ENCODE measurements at places on chromosomes 2 and 18.

DNA sequence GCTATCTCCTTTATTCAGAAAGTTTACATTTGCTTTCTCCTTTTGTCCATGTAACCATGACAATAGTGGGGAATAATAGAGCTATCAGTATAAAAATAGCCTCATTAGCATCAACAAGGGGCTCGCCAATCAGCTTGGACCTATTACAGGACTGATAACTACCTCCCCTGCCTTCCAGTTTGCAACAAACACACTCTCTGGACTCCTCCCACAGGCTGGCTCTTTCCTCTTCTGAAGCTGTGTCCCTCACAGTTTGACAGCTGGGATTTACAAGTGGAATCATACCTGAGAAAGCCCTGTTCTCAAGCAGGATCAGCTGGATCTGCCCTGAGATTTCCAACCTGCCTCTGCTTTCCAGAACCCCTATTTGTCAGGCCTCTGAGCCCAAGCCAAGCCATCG, 162.5 kb downstream of the GRB14 start:
- DNase-seq = no peak

- DNase-seq = peak; percentile 91
Observed at GRCh38 chr2:200742426-200742825, 69.3 kb upstream of the BZW1 start.

DNA sequence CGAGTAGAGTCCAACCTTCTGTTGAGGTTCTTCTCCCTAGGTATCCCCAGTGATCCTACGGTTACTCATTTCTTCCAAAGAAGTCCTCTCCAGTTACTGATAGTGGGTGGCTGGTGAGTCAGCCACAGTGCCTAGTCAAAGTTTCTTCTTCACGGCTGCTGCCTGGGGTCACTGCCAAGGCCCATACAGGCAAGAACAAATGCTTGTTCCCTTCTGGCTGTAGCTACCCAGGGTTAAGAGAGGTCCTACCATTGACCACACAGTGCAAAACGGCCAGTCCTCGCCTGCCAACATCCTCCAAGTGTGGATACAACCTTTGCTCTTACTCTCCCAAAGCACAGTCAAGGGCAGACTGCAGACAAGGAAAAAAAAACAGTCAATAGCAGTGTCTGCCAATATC, 2.9 kb upstream of the PTPN4 start:
- peak; percentile 74 for DNase-seq

DNA sequence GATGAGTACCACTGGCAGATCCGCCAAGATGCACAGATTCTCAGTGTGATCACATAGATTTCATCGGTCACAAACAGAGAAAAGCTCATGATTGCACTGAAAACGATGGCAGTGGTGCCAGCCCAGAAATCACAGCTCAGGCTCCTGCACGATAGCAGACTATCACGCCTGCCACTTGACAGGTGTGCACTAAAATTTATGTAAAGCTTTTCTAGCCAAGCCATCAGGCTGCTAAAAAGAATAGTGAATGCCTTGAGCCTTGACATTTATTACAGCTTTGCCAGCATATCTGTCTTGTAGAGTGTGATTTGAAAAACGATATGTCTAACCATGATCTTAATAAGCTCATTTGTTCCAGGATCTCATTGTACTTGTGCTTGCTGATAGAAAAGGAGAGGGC, 409.5 kb upstream of the CWC22 start:
- no peak for DNase-seq

DNA sequence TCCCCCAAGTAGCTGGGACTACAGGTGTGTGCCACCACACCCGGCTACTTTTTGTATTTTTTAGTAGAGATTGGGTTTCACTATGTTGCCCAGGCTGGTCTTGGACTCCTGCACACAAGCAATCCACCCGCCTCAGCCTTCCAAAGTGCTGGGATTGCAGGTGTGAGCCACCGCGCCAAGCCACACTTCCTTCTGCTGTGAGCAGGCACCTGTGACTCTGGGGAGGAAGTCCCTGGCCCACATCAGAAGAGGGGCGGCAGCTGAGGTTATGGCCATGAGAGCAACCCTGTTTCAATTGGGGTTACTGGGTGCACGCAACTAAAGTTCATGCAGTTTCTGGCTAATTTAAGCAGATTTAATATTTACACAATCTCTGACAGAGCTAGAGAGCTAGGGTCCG, 91.0 kb downstream of the PLB1 start:
- no peak for DNase-seq

GRCh38 chr2:206202446-206202845, 42.8 kb downstream of the EEF1B2 start:
- no peak for DNase-seq

DNA sequence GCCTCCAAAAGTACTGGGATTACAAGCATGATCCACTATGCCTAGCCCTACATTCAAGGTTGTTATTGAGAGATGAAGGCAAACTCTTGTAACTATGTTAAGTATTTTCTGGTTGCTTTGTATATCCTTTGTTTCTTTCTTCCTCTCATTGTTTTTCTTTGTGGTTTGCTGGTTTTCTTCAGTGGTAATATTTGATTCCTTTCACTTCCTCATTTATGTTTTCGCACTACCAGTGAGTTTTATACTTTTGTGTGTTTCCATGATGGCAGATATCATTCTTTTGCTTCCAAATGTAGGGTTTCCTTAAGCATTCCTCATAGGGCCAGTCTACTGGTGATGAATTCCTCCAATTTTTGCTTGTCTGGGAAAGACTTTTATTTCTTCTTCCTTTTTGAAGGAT, 90.2 kb downstream of the NCK2 start:
- no peak for DNase-seq

DNA sequence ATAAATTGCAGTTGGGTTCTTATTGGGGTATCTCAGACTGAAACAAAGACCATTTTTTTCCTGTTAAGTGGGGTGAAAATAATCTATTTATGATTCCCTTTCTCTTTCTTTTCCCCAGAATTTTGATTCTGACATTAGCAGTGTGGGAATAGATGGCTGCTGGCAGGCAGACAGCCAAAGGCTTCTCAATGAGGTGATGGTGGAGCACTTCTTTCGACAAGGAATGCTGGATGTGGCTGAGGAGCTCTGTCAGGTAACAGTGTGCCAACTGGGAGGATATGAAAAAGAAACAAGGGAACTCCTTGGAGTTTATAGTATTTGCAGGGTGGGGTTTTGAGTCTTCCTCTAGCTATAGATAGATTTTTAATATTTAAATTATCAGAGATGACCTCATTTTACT, 31.7 kb downstream of the RMND5A start:
- no peak for DNase-seq

- DNase-seq = no peak
Observed at GRCh38 chr2:106306387-106306786, 112.3 kb upstream of the UXS1 start.

- DNase-seq = no peak
Observed at GRCh38 chr2:84959095-84959565, 11.8 kb upstream of the KCMF1 start.

DNA sequence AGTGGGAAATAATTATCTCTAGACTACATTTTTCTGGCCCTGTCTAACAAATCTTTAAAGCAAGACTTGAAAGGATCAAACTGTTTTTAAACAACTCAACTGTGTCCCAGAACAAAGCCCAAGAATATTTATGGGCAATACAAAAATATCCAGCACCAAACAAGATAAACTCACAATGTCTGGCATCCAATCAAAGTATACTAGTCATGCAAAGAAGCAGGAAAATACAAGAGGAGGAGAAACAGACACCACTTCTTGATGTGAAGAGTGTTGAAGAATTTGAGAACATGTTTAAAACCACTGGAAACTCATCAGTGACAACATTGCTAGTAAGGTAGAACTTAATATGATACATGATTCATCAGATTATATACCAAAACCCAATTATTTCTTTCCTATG, 66.1 kb upstream of the CDC42EP3 start:
- no peak for DNase-seq

- DNase-seq = no peak
Observed at GRCh38 chr2:155502766-155503165, 804.3 kb downstream of the KCNJ3 start.

GRCh38 chr2:201999279-201999678, 34.4 kb upstream of the FZD7 start:
- DNase-seq = no peak

DNA sequence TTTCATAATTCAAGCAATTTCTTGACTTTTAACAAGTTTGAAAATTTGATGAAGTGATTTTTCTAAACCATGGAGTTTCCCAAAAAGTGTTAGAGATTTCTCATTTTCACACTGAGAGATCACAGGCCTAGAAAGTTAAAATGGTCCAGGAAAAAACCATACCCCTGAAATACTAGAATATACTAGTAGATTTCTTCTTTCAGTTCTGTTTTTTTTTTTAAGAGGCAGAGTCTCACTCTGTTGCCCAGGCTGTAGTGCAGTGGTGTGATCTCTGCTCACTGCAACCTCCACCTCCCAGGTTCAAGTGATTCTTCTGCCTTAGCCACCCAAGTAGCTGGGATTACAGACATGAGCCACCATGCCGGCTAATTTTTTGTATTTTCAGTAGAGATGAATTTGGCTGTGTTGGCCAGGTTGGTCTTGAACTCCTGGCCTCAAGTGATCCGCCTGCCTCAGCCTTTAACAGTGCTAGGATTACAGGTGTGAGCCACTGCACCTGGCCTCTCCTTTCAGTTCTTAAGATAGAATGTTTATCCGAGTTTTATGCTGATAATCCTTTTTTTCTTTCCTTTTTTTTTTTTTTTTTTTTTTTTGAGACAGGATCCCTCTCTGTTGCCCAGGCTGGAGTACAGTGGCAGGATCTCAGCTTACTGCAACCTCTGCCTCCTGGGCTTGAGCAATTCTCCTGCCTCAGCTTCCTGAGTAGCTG, 14.4 kb downstream of the MTHFD2 start:
- DNase-seq = no peak

- DNase-seq = no peak
Observed at GRCh38 chr2:239259603-239260298, 141.1 kb downstream of the HDAC4 start.

- DNase-seq = no peak
Observed at GRCh38 chr2:238379096-238379810, 47.5 kb upstream of the ASB1 start.

- DNase-seq = no peak
Observed at GRCh38 chr2:60483401-60483800, 70.1 kb downstream of the BCL11A start.

GRCh38 chr18:21826196-21826595, 85.6 kb downstream of the MIB1 start:
- DNase-seq = no peak

GRCh38 chr2:217749008-217749407, 253.8 kb downstream of the TNS1 start:
- no peak for DNase-seq

DNA sequence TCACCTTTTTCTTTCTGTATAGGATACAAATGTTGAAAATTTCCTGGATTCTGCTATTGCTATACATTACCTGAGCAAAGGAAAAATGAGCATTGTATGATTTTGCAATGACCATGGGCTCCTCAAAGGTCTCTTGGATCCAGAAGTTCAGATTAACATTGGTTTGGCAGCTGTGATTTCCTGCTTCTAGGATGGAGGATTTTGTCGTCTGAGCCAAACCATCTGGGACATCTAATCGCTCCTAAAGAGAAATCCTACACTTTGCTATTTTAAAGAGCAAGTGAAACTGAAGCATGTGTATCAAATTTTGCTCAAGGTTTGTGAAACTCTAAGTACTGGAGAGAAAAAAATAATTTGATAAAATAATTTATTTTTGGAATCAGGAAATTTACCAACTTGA, 115.1 kb upstream of the ST6GAL2 start:
- no peak for DNase-seq

- DNase-seq = no peak
Observed at GRCh38 chr2:119006441-119006840, 64.4 kb downstream of the MARCO start.

Data from ascending aorta (tissue), 2 donors.